Ovary (tissue), 10 donors: ENCODE measurements at places on chromosomes 2 and 18. TPM values are rescaled to one million over a fixed set of nuclear protein-coding genes. Genes with fewer than 3 reads are reported as not detected.

DNA sequence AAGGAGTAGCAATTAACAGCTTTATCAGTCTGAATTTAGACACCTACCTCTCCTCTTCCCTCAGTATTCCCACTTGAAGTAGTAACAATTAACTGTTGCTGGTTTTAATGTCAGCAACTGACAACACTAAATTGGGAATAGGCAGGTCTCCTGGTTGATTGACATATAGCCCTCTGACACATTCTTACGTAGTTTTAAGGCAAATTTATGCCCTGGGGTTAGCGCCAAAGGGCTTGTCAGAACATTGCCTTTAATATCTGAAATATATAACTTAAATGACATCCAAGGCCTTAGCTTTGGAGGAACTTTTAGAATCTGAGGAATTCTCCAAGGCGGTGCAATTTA lies 7.4 kb downstream of the ASXL3 start:
- no peaks in the 10 kb centered on the region for H3K27me3 ChIP-seq
- H3K36me3 ChIP-seq = no peaks in the 10 kb centered on the region
- H3K4me1 ChIP-seq = no peaks in the 10 kb centered on the region
- no peak overlapping the region for H3K27ac ChIP-seq
- no peak overlapping the region for H3K4me3 ChIP-seq
- no peak for DNase-seq

GRCh38 chr2:197259470-197259999 lies 51.0 kb downstream of the ANKRD44 start:
- no peaks in the 10 kb centered on the region for H3K4me1 ChIP-seq
- H3K27me3 ChIP-seq = no peaks in the 10 kb centered on the region
- H3K4me3 ChIP-seq = no peak overlapping the region
- no peaks in the 10 kb centered on the region for H3K36me3 ChIP-seq
- no peak overlapping the region for H3K27ac ChIP-seq

DNA sequence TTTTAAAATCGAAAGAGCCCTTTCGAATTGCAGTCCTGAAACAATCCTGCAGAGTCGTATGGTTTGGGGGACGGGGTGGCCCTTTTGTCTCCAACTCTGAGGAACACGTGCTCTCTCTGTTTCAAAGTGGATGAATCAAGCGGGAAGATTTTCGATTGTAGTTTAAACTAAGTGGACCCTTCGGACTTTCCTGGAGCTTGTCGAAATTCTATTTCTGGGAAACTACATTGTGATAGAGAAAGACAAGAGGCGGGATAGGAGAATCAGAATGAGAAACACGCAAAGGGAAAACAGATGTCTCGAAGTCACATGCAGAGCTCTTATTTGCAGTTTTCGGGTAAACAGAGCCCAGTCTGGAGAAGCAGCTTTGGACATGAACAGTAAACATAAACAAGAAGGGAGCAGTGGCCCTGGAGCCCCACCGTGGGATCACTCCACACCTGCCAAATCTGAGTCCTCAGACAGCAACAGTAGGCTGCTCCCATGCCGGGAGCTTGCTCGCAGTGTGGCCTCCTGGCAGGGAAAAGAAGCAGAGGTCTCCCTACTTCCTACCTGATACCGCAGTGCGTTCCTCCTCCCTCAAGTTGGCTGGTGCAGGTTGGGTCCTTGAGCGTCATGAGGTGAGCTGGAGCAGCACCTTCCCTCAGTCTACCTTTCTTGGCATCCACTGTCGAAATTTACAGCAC lies 202.4 kb downstream of the SLC4A3 start:
- no peak overlapping the region for H3K4me3 ChIP-seq
- H3K27me3 ChIP-seq = no peaks in the 10 kb centered on the region
- H3K27ac ChIP-seq = no peak overlapping the region
- H3K36me3 ChIP-seq = no peaks in the 10 kb centered on the region
- no peak for DNase-seq

DNA sequence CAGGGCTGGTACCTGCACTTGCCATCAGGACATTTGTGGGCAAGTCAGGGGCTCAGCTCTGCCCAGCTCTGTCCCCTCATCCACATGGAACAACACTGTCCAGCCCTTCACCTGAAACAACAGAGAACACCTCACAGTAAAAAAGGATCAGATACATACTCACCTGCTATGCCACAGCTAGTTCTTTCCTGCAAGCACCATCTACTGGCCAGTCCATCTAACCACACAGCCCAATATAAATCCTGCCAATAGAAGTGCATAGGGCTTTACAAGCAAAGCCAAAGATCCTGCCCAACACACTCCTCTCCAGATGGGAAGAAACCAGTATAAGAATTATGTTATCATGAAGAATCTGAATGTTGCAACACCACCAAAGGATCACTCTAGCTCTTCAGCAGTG lies 52.2 kb upstream of the GALNT13 start:
- DNase-seq = no peak
- no peak overlapping the region for H3K27ac ChIP-seq
- no peaks in the 10 kb centered on the region for H3K27me3 ChIP-seq
- H3K36me3 ChIP-seq = no peaks in the 10 kb centered on the region
- H3K4me3 ChIP-seq = no peak overlapping the region

DNA sequence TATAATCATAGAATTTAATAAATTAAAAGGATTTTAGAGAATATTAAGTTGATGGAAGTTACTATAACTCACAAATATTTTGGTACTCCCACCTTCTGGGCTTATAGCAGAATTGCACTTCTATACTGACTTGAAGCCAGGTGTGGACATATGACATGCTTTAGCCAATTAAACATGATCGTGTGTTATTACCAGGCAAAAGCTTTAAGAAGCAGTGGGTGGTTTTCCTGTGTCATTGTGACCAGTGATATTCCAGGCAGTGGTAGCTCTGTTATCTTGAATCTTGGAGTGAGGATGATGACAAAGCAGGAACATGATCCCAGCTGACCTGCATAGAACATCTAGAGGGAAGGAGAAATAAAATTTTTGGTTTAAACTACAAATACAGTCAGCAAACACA lies 370.9 kb upstream of the ZEB2 start:
- H3K4me3 ChIP-seq = no peak overlapping the region
- H3K27me3 ChIP-seq = no peaks in the 10 kb centered on the region
- no peaks in the 10 kb centered on the region for H3K36me3 ChIP-seq

GRCh38 chr2:234130777-234131181 lies 80.3 kb downstream of the SPP2 start:
- H3K36me3 ChIP-seq = no peaks in the 10 kb centered on the region
- H3K4me3 ChIP-seq = no peak overlapping the region
- H3K27ac ChIP-seq = no peak overlapping the region
- DNase-seq = no peak
- H3K27me3 ChIP-seq = no peaks in the 10 kb centered on the region
- H3K4me1 ChIP-seq = no peaks in the 10 kb centered on the region

DNA sequence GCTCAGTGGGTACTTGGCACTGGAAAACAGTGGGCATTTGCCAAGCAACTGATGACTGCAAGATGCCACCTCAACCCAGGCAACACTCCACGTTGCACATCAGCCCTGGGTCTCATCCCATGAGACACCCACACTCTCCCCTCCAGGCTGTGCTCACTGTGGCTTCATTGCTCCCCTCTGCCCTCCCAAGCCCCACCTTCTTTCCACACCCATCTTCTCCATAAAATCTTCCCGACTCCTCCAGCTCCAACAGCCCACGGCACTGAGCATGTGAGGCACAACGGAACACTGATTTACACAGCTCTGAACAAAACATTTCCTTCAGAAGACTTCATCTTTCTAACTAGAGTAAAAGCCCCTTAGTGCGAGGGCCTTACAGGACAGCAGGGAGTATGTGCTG lies 117.8 kb upstream of the ACAA2 start:
- no peak overlapping the region for H3K4me3 ChIP-seq
- H3K4me1 ChIP-seq = no peaks in the 10 kb centered on the region
- DNase-seq = no peak
- H3K27ac ChIP-seq = no peak overlapping the region

DNA sequence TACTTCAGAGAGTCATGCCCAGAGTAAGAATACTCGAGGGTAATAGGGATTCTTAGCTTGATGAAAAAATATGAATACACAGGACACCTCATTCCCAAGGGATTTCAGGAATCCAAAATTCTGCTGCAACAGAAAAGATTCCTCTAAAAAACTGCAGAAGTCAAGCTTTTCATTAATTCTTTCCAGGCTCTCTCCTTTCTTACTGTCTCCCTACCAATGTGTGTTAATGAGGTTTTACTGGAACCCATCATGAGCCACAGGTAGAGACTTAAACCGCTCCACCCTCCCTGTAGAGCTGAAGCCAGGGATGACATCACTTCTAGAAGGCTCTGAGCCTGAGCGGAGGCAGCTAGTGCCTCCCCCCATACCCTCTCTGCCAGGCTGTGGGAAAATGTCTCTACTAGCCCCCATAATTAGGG lies 3.4 kb downstream of the SDC1 start:
- no peak overlapping the region for H3K4me3 ChIP-seq
- no peak for DNase-seq
- H3K27ac ChIP-seq = no peak overlapping the region
- no peaks in the 10 kb centered on the region for H3K27me3 ChIP-seq
- H3K36me3 ChIP-seq = no peaks in the 10 kb centered on the region

DNA sequence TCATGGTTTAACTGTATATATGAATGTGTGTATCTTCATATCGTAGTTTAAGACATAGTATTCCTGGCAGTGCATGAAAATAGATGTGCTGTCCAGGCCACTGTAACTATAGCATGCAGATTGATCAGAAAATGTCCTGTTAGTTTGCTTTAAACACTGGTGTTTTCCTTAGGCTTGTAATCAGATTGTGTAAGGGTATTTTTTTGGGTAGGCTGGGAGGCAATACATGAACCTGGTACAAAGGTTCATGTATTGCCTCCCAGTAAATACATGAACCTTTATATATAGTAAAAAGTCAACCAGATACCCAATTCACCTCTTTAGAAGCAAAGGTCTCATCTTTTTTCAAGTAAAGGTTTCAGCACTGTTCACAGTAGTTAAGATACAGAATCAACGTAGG lies 1.6 kb downstream of the COQ10B start:
- H3K4me3 ChIP-seq = peak overlapping the region; percentile 91
- no peaks in the 10 kb centered on the region for H3K27me3 ChIP-seq
- no peak overlapping the region for H3K27ac ChIP-seq
- H3K4me1 ChIP-seq = peaks cover 3% of the 10 kb centered on the region

GRCh38 chr2:23026671-23027070 lies 358.3 kb upstream of the KLHL29 start:
- H3K36me3 ChIP-seq = no peaks in the 10 kb centered on the region
- no peak for DNase-seq
- no peak overlapping the region for H3K4me3 ChIP-seq
- no peaks in the 10 kb centered on the region for H3K27me3 ChIP-seq

DNA sequence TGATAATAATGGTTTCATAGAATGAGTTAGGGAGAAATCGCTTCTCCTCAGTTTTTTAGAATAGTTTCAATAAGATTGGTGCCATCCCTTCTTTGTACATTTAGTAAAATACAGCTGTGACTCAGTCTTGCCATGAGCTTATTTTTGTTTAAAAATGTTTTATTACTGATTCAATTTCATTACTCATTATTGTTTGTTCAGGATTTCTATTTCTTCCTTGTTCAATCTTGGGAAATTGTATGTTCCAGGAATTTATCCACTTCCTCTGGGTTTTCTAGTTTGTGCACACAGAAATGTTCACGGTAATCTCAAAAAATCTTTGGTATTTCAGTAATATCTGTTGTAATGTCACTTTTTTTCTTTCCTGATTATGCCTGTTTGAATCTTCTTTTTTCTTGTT lies 371.5 kb upstream of the SETBP1 start:
- H3K4me1 ChIP-seq = no peaks in the 10 kb centered on the region
- H3K27ac ChIP-seq = no peak overlapping the region
- no peak for DNase-seq

DNA sequence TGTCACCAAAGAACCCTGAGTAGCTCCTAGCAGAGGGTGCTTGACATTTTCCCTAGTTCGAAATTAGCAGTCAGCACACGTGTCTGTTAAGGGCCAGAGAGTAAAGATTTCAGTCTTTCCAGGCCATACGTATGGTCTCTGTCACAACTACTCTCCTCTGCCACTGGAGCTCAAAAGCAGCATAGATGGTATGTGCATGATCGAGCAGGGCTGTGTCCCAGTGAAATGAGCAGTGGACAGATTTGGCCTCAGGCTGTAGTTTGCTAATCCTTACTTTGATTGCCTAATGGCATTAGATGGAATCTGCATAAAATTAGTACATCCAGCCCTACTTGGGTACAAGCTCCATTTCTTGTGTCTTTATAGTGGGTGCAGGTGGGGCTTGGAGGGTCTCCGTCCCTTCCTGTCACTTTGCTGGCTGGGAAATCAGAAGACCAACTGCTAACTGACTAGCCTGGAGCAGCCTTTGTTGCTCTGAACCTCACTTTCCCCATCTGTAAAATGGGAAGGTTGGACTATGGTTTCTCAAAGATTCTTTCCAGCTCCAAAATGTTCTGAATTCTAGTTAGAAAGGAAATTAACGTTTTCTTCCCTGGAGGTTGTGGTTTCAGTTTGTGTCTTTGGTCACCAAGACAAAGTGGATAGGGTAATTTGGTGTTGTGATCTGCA lies 108.5 kb downstream of the GLI2 start:
- H3K4me1 ChIP-seq = peaks cover 32% of the 10 kb centered on the region
- DNase-seq = no peak
- H3K4me3 ChIP-seq = no peak overlapping the region
- H3K36me3 ChIP-seq = no peaks in the 10 kb centered on the region
- H3K27me3 ChIP-seq = no peaks in the 10 kb centered on the region

GRCh38 chr2:149648282-149649030 lies 60.9 kb upstream of the MMADHC start:
- no peak for DNase-seq
- no peak overlapping the region for H3K4me3 ChIP-seq

GRCh38 chr18:75863696-75864095 lies 436.2 kb upstream of the SMIM21 start:
- no peaks in the 10 kb centered on the region for H3K4me1 ChIP-seq
- DNase-seq = no peak
- no peak overlapping the region for H3K4me3 ChIP-seq
- no peak overlapping the region for H3K27ac ChIP-seq
- H3K36me3 ChIP-seq = no peaks in the 10 kb centered on the region
- no peaks in the 10 kb centered on the region for H3K27me3 ChIP-seq

- DNase-seq = no peak
- H3K36me3 ChIP-seq = no peaks in the 10 kb centered on the region
- H3K27me3 ChIP-seq = no peaks in the 10 kb centered on the region
- no peaks in the 10 kb centered on the region for H3K4me1 ChIP-seq
- H3K4me3 ChIP-seq = no peak overlapping the region
Observed at GRCh38 chr2:233015019-233015645, 2.1 kb upstream of the NGEF start.

GRCh38 chr2:232211743-232212686 lies 166.5 kb upstream of the ALPP start:
- H3K4me3 ChIP-seq = no peak overlapping the region

GRCh38 chr18:12336171-12336613 lies 28.2 kb downstream of the TUBB6 start:
- H3K4me1 ChIP-seq = no peaks in the 10 kb centered on the region
- H3K27ac ChIP-seq = no peak overlapping the region
- no peaks in the 10 kb centered on the region for H3K36me3 ChIP-seq
- no peak overlapping the region for H3K4me3 ChIP-seq

GRCh38 chr2:232363784-232364615 lies 14.6 kb upstream of the ALPP start:
- no peaks in the 10 kb centered on the region for H3K4me1 ChIP-seq
- no peaks in the 10 kb centered on the region for H3K36me3 ChIP-seq

GRCh38 chr2:29613067-29613466 lies 308.3 kb downstream of the ALK start:
- no peaks in the 10 kb centered on the region for H3K36me3 ChIP-seq
- H3K27ac ChIP-seq = no peak overlapping the region
- no peak for DNase-seq
- H3K4me1 ChIP-seq = no peaks in the 10 kb centered on the region

The ANTXR1 gene
- 153 TPM for total RNA-seq

The REG1B gene
- total RNA-seq = not detected

The SCYGR3 gene
- total RNA-seq = not detected

The CCDC178 gene
- 5.1 TPM for total RNA-seq
